Smooth muscle cell of bladder (primary cell): ENCODE measurements at places on chromosomes 2 and 18. TPM values are rescaled to one million over a fixed set of nuclear protein-coding genes. Genes with fewer than 3 reads are reported as not detected.

The CIAO1 gene
- total RNA-seq: 54.5 and 67.6 TPM in 2 replicates

The TAF4B gene
- 1.7 and 1.9 TPM in 2 replicates for total RNA-seq

The CDH20 gene
- total RNA-seq: under 0.01 and 0.18 TPM in 2 replicates

The ASB18 gene
- not detected in 2 replicates for total RNA-seq

The C1QL2 gene
- total RNA-seq: not detected in 2 replicates

The ALPP gene
- not detected in 2 replicates for total RNA-seq

The MAL gene
- not detected in 2 replicates for total RNA-seq

The FSHR gene
- not detected in 2 replicates for total RNA-seq

The SESTD1 gene
- 14.8 and 22.3 TPM in 2 replicates for total RNA-seq

The TMEM37 gene
- 0.37 and 0.57 TPM in 2 replicates for total RNA-seq

The POTEJ gene
- total RNA-seq: not detected in 2 replicates

The LYG1 gene
- 0.18 and 0.43 TPM in 2 replicates for total RNA-seq

The PLGLB1 gene
- 0.43 and 1.8 TPM in 2 replicates for total RNA-seq

The PLCD4 gene
- total RNA-seq: 1.8 TPM in 2 replicates

The EPHA4 gene
- total RNA-seq: 26.7 and 39.5 TPM in 2 replicates

The MDH1B gene
- 1.4 and 2.0 TPM in 2 replicates for total RNA-seq

The DOCK10 gene
- total RNA-seq: 7.8 and 11.9 TPM in 2 replicates

The SCN3A gene
- total RNA-seq: 1.00 and 3.1 TPM in 2 replicates

The UGT1A3 gene
- not detected in 2 replicates for total RNA-seq

The SCN7A gene
- 0.09 and 0.14 TPM in 2 replicates for total RNA-seq

The CD8B2 gene
- not detected in 2 replicates for total RNA-seq

The TUBB8B gene
- total RNA-seq: not detected in 2 replicates

The ZSWIM2 gene
- under 0.01 and 0.09 TPM in 2 replicates for total RNA-seq

The SUPT7L gene
- 13.9 and 16.5 TPM in 2 replicates for total RNA-seq

The VWA3B gene
- total RNA-seq: under 0.01 and 0.09 TPM in 2 replicates

The MC4R gene
- not detected in 2 replicates for total RNA-seq

The CNRIP1 gene
- total RNA-seq: 28.4 and 32.9 TPM in 2 replicates

The RIT2 gene
- total RNA-seq: not detected in 2 replicates

The MBD1 gene
- 55.6 and 75.3 TPM in 2 replicates for total RNA-seq

The UGT1A10 gene
- total RNA-seq: 0.43 and 0.83 TPM in 2 replicates

The SEPTIN10 gene
- 63.4 and 63.5 TPM in 2 replicates for total RNA-seq

The DSC1 gene
- not detected in 2 replicates for total RNA-seq

The GREB1 gene
- 1.3 and 2.1 TPM in 2 replicates for total RNA-seq

The GALNT5 gene
- 26.9 and 28.8 TPM in 2 replicates for total RNA-seq

The RNF125 gene
- total RNA-seq: 0.28 TPM in 2 replicates

The RGPD3 gene
- 0.09 and 0.14 TPM in 2 replicates for total RNA-seq

The TET3 gene
- total RNA-seq: 2.1 and 3.1 TPM in 2 replicates

The TMEM17 gene
- total RNA-seq: 1.8 and 2.7 TPM in 2 replicates

The CLEC4F gene
- not detected in 2 replicates for total RNA-seq

The SERPINB8 gene
- total RNA-seq: 8.7 and 9.1 TPM in 2 replicates

The SDC1 gene
- total RNA-seq: 16.8 and 30.7 TPM in 2 replicates
